HuH-7.5 (cell line): ENCODE measurements at places on chromosomes 5 and 9.

- DNase-seq = no peak
Observed at GRCh38 chr9:18056269-18056992, 417.5 kb upstream of the ADAMTSL1 start.

- no peak for DNase-seq
Observed at GRCh38 chr5:138408023-138408422, 30.8 kb upstream of the REEP2 start.

- no peak for DNase-seq
Observed at GRCh38 chr5:142847898-142848790, 78.0 kb downstream of the ARHGAP26 start.

DNA sequence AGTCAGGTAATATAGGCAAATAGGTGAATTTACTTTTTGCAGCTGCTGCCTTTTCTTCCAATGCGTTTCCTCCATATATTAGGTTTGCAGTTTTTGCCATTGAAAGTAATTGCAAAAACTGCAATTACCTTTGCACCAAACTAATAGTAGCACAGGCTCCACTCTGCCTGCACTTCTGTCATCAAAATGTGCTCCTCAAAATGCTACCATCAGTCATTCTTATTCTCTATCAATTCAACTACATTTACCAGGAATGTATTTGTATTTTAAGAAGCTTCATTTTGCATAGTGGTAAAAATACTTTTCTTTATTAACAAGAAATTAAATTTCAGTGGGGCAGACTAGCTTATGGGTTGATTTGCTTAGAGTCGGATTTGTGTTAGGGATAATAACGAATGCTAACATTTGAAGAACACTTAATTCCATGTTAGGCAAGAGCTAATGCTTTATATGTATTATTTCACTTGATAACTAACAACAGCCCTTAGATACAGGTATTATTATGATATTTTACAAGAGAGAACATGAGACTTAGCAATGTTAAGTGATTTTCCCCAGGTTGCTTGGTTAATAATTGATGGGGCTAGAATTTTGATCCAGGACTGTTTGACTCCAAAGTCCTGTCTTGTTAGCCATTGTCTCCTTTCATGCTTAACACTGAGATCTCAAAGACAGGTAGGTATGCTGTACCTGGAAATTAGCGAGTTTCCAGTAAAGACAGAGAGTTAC lies 300.4 kb downstream of the MAN2A1 start:
- peak; percentile 4 for DNase-seq
